ENCODE measurements at places on chromosomes 5 and 9.

GRCh38 chr5:32044939-32045338, 129.2 kb downstream of the GOLPH3 start:
- peak; percentile 72 for DNase-seq

- no peak for DNase-seq
These were observed 1.4 kb upstream of the TTC1 start for GRCh38 chr5:160007514-160007913.

GRCh38 chr5:167232675-167233311, 1058.7 kb upstream of the WWC1 start:
- DNase-seq: no peak

DNA sequence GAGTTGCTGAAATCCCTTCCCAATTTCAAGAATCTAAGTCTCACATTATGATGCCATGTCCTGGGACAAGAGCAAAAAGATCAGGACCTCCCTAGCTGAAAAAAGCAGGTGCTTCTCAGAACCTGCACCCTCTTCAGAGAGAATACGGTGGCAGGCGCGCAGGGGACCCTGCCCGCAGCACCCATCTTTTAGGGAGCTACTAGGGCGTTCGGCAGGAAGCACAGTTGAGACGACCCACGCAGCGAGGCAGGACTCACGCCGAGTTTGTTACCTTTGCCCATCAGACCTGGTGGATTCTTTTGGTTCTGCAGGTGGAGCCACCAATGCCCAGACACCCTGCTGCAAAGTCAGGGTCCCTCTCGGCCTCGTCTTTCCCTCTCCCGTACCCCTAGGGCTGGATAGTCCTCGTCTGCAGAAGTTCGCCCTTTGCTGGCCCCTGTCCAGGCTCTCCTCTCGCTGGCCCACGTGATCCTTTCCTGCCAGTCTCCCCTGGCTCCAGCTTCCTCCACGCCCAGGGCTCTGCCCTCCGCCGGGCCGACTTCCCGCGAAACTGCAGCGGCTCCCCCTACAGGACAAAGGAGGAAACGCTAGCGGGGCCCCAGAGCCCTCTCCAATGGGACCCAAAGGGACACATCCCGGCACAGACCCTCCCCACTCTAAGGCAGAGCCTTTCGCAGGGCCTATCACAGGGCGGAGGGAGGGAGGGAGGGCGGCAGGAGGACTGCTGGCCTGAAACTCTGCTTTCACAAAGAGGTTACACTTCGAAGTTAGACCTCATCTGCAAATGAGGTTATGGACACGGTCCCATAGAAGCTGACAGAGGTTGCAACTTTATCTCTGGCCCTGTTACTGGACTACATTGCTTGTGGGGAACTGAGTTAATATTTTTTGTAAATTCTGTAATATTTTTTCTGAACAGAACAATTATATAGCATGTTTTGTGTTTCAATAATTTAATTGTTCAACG, 28.8 kb downstream of the TMEM174 start:
- no peak for DNase-seq

- no peak for DNase-seq
These were observed 30.4 kb downstream of the HTR1A start for GRCh38 chr5:63931836-63932235.

- no peak for DNase-seq
These were observed 8.9 kb downstream of the FBXW5 start for GRCh38 chr9:136935651-136936050.

- DNase-seq: no peak
These were observed 185.7 kb downstream of the PBX3 start for GRCh38 chr9:125932746-125933455.

GRCh38 chr9:14640294-14640693, 52.9 kb downstream of the ZDHHC21 start:
- no peak for DNase-seq

DNA sequence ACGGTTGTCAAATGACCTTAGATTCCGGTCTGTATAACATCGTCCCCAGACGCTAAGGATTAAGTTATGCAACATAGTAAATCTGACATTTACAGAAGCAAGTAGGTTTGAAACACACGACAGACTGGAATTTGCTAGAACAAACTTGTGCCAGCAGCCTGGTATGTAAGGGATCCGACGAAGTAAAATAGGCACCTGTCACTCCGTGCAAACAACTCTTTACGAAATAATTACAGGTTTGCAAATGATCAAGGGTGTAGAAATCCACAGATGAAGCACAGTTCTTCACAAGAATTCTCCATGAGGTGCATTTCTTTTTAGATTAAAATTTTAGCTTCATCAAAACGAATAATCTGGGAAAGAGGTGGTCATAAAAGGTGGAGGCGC, 508 bp downstream of the MOCS2 start:
- no peak for DNase-seq

DNA sequence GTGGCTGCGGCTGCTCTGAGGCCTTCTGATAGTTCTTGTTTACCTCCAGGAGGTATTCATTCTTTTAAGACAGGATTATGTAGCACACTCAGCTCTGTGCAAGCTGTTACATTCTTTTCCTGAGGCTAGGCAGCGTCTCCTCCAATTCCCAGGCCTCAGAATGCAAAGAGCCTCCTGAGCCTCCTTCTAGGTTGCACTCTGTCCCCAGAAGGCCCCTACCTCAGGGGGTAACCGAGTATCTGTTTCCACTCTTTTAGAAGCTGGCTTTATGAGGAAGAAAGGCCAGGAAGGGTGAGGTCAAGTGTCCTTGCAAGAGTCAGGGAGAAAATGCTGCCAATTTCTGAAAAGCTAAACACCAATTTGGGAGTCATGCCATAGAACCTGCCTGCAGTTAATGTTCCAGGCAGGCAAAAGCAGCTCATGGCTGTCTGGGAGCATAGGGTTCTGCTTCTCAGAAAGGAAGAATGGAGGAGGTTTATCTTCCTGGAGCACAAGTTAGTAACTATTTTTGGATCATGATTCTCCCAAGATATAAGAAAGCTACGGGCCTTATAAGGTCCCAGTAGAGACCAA, 178.9 kb downstream of the SEMA6A start:
- no peak for DNase-seq

DNA sequence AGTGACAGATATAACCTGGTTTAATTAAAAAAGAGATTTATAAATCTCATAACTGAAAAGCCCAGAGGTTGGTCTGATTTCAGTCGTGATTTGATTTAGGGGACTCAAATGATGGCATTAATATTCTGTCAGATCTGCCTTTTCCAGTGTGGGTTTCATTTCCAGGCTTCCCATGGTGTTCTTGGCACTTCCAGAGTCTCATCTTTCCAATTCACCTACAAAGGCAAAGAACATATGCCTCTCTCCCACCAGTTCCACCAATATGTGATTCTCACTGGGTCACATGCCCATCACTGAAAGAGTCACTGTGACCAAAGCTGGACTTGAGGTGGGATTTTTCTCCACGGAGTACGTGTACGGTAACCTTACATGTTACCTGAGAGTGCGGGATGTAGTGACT, 137.4 kb upstream of the IL12B start:
- DNase-seq: no peak

DNA sequence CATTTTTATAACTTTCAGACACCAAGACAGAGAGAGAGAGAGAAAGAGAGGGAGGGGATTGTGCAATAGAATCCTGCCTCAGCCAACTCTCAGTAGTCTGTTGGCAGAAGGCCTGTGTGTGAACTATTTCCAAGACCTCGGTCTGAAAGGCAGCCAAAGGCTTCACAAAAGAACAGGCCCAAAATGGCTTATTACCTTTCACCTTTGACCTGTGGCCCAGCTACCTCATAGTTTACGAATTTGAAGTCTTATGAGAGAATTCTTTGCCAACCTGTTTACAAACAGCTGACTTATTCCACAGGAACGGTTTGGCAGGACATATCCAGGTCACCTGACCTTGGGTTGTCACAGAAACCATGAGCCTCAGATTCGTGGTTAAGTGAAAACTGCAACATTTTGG, 48.6 kb downstream of the NR2F1-AS1 start:
- DNase-seq: no peak

DNA sequence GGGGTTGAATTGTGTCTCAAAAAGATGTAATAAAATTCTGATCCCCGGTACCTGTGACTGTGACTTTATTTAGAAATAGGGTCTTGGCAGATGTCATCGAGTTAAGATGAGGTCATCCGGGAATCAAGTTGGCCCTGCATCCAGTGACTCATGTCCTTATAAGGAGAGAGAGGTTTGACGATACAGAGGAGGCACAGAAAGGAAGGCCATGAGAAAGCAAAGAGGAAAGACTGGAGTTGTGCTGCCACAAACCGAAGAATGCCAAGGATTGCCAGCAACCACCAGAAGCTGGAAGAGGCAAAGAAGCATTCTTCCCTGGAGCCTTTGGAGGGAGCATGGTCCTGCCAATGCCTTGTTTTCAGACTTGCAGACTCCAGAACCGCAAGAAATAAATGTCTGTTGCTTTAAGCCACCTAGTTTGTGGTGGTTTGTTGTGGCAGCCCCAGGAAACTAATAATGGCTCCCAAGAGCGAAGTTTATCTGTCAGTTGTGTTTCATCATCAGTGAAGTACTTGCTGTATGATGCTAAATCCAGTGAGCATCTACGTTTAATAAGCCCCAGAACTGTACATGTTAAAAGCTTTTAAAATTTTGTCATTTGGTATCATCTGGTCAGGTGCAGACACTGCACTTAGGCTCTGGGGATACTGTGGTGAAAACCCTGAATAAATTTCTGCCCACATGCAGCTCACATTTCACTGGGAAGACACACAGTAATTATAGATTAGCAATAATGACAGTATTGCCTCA, 114.8 kb downstream of the TLE4 start:
- peak; percentile 87 for DNase-seq

DNA sequence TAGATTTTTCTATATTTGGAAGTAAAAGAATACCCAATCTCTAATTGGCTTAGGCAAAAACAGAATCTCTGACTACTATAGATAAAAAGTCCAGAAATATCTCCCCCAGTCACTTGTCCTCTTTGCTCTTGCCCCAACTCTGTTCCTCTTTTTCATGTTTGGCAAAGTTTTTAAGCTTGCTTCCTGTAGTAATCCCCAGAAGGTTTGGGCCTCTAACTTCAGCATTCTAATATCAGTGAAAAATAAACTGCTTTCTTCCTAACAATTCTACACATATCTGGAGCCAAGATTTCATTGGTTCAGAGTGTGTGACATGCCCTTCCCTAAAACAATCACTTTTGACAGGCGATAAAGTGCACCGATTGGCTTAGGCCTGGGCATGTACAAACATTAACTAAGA, 1680.3 kb downstream of the MAT2B start:
- no peak for DNase-seq
